Activated T-helper 1 cell treated with anti-CD3 and anti-CD28 coated beads, Interleukin-12 subunit alpha, Interleukin-12 subunit beta, Interleukin-2, Interleukin-4 antibody, amounts not matched to agents 30 ng/mL and 10 ng/mL and 1 ng/mL, durations not matched to agents 14 hours and 24 hours and 36 hours (primary cell): ENCODE measurements at places on chromosomes 7 and 10. TPM values are rescaled to one million over a fixed set of nuclear protein-coding genes. Genes with fewer than 3 reads are reported as not detected.

HOXA7 gene
- not detected in 2 replicates for total RNA-seq

DNA sequence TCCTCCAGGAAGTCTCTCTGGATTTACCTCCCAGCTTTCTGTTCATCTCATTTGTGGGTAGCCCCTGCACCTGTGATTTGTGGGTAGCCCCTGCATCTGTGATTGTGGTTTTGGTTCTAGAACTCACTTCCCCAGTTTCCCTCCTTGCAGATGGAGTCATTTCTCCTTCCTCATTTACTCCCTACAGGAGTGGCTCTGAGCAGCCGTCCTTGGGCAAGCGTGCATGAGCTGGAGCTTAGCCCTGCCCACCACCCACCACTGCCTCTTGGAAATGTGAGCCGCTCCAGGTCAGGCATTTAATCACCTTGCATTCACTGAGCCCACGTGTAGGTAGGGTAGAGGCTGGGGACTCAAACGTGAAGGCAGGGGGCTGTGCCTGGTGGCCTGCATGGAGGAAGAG lies 8.2 kb downstream of the COL26A1 start:
- DNase-seq: no peak
- no peaks in the 10 kb centered on the region for H3K4me1 ChIP-seq
- H3K4me3 ChIP-seq: no peak overlapping the region
- H3K27me3 ChIP-seq: peaks cover 20% of the 10 kb centered on the region
- H3K36me3 ChIP-seq: no peaks in the 10 kb centered on the region
- no peak overlapping the region for H3K27ac ChIP-seq

INMT gene
- 0.23 TPM in 1 of 2 replicates, not detected in the other for total RNA-seq

GRCh38 chr10:3886191-3886590 lies 101.2 kb upstream of the KLF6 start:
- no peak for DNase-seq
- H3K4me1 ChIP-seq: peaks cover 25% of the 10 kb centered on the region
- peaks cover 2% of the 10 kb centered on the region for H3K36me3 ChIP-seq
- H3K4me3 ChIP-seq: no peak overlapping the region
- no peak overlapping the region for H3K27ac ChIP-seq

- H3K36me3 ChIP-seq: peaks cover 32% of the 10 kb centered on the region
- H3K4me3 ChIP-seq: peak overlapping the region; percentile 84
- peak overlapping the region; percentile 53 for H3K27ac ChIP-seq
- no peak for DNase-seq
Measured at GRCh38 chr10:43607199-43607573, 948 bp downstream of the ZNF485 start.

DNA sequence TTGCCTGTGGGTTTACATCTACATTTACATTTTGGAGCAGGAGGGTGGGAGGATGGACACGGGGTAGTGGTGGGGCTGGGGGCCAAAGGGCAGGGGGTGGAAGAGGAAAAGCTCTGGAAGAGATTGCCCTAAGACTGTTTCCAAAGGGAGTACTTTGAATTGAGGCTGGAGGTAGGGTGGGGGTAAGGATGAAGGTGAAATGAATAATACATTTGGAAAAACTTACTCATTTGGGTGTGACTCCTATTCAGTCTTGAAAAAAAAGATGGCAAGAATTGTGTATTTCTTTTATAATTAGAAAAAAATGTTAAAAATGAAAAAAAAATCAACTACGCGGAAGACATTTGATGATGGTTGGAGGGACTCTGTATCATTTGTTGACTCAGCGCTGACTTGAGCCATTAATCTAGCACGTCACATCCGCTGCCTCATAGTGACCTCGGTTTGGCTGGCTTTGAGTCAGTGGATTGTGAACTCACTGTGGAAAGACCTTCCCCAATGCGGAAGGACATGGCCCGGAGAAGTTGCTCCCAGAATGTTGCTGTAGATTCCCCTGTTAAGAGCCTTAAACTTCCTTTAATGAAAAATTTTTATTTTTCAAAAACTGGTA lies 2.8 kb downstream of the FAM180A start:
- H3K27ac ChIP-seq: no peak overlapping the region
- H3K4me3 ChIP-seq: no peak overlapping the region
- H3K4me1 ChIP-seq: no peaks in the 10 kb centered on the region
- H3K27me3 ChIP-seq: peaks cover 4% of the 10 kb centered on the region
- DNase-seq: no peak

GRCh38 chr10:99431190-99431760 lies 851 bp upstream of the GOT1 start:
- H3K4me3 ChIP-seq: peak overlapping the region; percentile 99
- peak overlapping the region; percentile 94 for H3K27ac ChIP-seq
- DNase-seq: peak; percentile 5
- peaks cover 3% of the 10 kb centered on the region for H3K27me3 ChIP-seq
- peaks cover 26% of the 10 kb centered on the region for H3K4me1 ChIP-seq

DNA sequence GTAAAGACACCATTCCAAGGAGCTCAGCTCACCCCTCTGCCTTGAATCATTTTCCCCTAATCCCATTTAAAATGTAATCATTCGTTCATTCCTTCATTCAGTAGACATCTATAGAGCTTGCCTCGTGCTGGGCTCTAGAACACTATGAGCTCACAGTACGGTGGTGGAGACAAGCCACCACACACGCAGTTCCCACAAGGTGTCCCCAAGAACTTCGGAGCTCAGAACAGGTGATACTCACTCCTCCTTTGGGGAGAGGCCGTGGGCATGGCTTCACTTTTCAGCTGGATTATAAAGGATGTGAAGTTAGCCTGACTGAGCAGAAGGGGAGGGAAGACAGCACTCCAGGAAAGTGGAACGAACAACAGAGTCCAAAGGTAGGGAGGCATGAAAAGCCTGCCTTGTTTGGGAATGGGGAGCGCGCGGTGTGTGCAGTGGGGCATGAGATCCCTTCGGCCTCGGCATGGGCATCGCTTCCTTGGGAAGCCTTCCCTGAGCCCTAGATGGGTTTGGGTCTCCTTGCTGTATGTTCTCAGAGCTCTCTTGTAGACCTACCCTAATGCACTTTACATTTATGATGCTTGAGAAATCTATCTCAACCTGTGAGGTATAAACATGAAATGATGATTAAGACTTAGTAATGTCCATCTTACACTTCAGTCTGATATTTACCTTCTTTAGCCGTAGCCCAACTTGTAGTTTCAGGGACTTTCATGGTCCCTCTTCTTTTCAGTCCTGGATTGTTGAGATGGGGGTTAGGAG lies 809 bp upstream of the OGA start:
- DNase-seq: peak; percentile 40
- H3K36me3 ChIP-seq: peaks cover 22% of the 10 kb centered on the region
- peaks cover 50% of the 10 kb centered on the region for H3K4me1 ChIP-seq
- peak overlapping the region; percentile 100 for H3K4me3 ChIP-seq
- H3K27ac ChIP-seq: peak overlapping the region; percentile 100

DNA sequence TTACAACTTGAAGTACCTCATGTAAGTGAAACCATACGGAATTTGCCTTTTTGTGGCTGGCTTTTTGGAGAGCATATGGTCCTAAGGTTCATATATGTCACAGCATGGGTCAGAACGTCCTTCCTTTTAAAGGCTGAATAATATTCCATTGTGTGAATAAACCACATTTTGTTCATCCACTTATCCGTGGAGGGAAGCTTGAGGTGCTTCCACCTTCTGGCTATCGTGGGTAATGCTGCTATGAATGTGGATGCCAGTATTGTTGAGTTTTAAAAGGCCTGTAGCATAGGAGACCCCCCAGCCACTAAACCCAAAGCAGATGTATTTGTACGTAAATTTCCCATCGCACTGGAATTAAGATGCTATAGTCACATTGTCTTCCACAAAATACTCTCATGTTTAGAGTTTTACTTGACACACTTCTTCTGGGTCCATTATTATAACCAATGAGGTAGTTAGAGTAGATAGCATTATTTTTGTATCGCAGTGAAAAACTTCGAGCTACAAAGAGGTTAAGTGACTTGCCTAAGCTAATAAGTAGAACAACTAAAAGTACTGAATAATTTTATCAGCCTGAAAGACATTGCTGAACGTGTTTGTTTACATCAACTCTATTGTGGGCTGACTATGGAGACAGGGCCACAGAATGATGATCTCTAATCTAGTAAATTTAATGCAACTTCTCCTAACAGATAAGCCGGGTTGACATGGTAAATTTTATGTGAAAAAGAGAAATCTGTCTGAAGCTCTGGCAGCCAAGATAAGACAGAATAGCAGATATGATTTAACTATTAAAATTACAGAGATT lies 183.0 kb upstream of the CTBP2 start:
- DNase-seq: no peak
- H3K4me3 ChIP-seq: no peak overlapping the region
- no peaks in the 10 kb centered on the region for H3K4me1 ChIP-seq
- no peak overlapping the region for H3K27ac ChIP-seq
- peaks cover 1% of the 10 kb centered on the region for H3K27me3 ChIP-seq
- no peaks in the 10 kb centered on the region for H3K36me3 ChIP-seq

OR2A12 gene
- total RNA-seq: not detected in 2 replicates

DNA sequence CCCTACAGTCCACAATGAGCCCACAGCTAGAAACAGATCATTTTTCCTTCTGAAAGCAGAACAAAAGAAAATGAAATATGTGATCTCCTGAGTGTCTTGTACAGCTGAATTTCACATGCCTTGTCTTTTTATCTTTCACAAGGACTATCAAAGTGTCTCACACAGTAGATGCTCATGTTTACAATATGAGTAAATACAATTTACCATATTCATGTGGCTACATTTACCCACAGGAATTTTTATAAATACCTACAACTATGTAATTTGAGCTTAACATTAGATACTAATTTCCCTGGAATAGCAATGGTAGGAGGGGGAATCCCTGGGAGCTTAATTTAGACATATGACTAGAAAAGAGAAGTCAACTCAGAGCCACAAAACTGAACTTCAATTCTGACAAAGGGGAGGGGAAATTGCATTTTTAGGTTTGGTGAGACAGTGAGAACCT lies 186.2 kb downstream of the MACC1 start:
- H3K4me1 ChIP-seq: no peaks in the 10 kb centered on the region
- no peak overlapping the region for H3K4me3 ChIP-seq
- no peaks in the 10 kb centered on the region for H3K36me3 ChIP-seq
- H3K27ac ChIP-seq: no peak overlapping the region

GRCh38 chr7:3068530-3068929 lies 24.9 kb upstream of the CARD11 start:
- H3K27me3 ChIP-seq: peaks cover 3% of the 10 kb centered on the region
- peak overlapping the region; percentile 60 for H3K4me3 ChIP-seq
- H3K4me1 ChIP-seq: peaks cover 65% of the 10 kb centered on the region
- DNase-seq: no peak
- H3K36me3 ChIP-seq: peaks cover 10% of the 10 kb centered on the region
- H3K27ac ChIP-seq: peak overlapping the region; percentile 83

- H3K4me3 ChIP-seq: no peak overlapping the region
- no peaks in the 10 kb centered on the region for H3K4me1 ChIP-seq
- H3K36me3 ChIP-seq: no peaks in the 10 kb centered on the region
- no peaks in the 10 kb centered on the region for H3K27me3 ChIP-seq
- no peak overlapping the region for H3K27ac ChIP-seq
Measured at GRCh38 chr10:78215645-78216044, 182.0 kb downstream of the RPS24 start.

DNA sequence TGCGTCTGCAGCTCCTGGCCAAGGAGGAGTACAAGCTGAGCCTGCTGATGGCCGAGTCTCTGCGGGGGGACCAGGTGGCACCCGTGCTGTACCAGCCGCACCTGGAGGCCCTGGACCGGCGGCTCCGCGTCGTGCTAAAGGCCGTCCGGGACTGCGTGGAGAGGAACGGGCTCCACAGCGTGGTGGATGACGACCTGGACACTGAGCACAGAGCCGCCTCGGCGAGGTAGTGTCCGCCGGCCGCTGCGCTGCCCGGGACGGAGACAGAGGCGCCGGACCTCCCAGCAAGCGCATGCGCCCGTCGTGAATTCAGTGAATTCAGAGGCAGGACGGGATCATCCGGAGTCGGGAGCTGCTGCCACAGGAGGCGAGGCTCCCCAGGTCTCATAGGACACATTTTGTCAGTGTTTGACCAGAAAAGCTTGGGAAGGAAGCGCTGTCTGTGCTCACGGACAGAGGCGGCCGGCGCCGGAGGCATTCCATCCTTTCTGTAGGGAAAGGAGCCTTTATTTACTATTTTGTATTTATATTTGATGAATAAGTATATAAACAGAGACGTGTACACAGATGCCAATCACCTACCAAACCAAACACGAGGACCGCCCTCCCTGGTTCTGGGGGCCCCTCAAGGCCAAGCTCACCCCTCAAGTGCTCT lies 30.1 kb upstream of the FOXL3 start:
- no peak overlapping the region for H3K4me3 ChIP-seq
- no peaks in the 10 kb centered on the region for H3K36me3 ChIP-seq
- H3K27ac ChIP-seq: no peak overlapping the region
- no peak for DNase-seq

DNA sequence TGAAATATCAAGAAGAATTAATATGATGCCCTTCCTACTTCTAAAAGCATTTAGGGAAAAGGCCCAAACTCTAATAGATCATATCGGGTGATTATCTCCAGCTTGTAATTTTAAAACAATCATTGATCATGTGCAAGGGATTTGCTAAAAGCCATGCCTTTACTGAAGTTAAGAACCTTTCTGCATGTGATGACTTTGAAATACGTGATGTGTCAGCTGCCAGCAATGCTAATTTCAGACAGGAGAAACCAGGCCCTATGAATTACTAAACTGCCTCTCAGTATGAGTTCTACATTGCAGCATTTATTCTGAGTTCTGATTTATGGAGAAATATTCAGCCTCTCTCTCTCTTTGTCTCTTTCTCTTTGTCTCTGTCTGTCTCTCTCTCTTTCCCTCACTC lies 203.6 kb upstream of the AKR1E2 start:
- no peak for DNase-seq
- H3K27ac ChIP-seq: no peak overlapping the region
- no peaks in the 10 kb centered on the region for H3K4me1 ChIP-seq
- H3K4me3 ChIP-seq: no peak overlapping the region
- H3K27me3 ChIP-seq: peaks cover 9% of the 10 kb centered on the region

GRCh38 chr10:116270126-116270770 lies 2.8 kb downstream of the GFRA1 start:
- no peak overlapping the region for H3K27ac ChIP-seq
- H3K4me1 ChIP-seq: peaks cover 10% of the 10 kb centered on the region
- no peak for DNase-seq
- no peak overlapping the region for H3K4me3 ChIP-seq
- H3K36me3 ChIP-seq: no peaks in the 10 kb centered on the region

DNA sequence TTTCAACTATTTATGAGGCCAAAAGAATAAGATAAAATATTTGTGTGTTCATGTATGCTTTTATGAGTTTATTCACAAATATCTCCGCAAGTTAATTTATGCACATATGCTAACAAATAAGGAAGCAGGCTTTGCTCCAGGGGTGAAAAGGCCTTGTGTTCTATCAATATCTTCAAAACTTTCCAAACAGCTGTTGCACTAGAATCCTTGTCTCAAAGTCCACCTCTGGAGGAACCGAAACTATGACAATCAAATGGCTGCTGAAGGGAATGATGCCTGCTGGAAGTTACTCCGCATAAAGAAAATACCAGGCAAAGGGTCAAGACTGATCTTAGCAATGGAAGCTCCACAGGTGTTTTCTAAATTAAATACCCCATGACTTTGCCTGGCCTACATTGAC lies 145.0 kb upstream of the GHITM start:
- DNase-seq: no peak
- H3K4me3 ChIP-seq: no peak overlapping the region
- no peak overlapping the region for H3K27ac ChIP-seq

RELN gene
- total RNA-seq: not detected in 2 replicates

PLXNA4 gene
- 0.13 and 0.15 TPM in 2 replicates for total RNA-seq

LLCFC1 gene
- not detected in 2 replicates for total RNA-seq

- peaks cover 24% of the 10 kb centered on the region for H3K27me3 ChIP-seq
- H3K4me3 ChIP-seq: no peak overlapping the region
- H3K36me3 ChIP-seq: no peaks in the 10 kb centered on the region
- peaks cover 6% of the 10 kb centered on the region for H3K4me1 ChIP-seq
- no peak for DNase-seq
Measured at GRCh38 chr10:132020456-132020855, 38.7 kb upstream of the BNIP3 start.

PON1 gene
- total RNA-seq: not detected in 2 replicates
